NCI-H526 (cell line): ENCODE measurements at places on chromosomes 2 and 18.

DNA sequence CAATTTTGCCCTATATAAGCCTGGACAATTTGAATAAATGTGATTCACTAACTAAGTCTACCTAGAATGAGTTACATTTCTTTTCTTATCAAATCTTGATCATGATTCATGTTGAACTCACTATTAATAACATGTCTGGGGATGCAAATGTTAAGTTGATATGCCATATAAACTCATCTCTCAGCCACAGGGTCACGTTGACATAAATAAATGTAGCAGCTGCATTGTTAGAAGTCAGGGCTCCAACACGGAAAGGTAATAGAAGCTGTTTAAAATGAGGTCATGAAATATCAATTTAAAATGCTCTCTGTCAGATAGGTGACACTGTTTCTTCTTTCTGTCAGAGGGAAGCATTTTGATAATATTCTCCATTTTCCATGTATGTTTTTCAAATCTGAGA lies 521.9 kb downstream of the CCDC85A start:
- DNase-seq: no peak

- no peak for DNase-seq
These were observed 28.0 kb upstream of the PPP1R1C start for GRCh38 chr2:181957668-181958067.

- no peak for DNase-seq
These were observed 164.3 kb downstream of the NEDD4L start for GRCh38 chr18:58208207-58208932.

- peak; percentile 46 for DNase-seq
These were observed 89.6 kb downstream of the ITGB1BP1 start for GRCh38 chr2:9333591-9334171.

DNA sequence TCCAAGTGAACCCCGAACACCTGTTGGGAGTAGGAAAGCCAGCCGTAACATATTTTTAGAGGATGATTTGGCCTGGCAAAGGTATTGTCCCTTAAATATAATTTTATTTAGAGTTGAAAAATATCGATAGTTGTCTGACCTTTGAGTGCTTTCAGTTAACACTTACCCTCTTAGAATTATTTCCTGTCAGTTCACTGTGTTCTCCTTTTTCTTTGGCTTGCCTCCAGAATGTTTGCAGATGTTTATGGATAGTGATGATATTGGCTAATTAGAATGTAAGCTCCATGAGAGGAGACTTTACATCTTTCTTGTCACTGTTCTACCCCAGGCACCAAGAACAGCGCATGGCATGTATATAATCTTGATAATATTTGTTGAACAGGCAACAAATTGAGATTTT lies 19.8 kb downstream of the PIKFYVE start:
- DNase-seq: no peak

GRCh38 chr18:8943900-8944870 lies 158.3 kb upstream of the NDUFV2 start:
- DNase-seq: no peak

DNA sequence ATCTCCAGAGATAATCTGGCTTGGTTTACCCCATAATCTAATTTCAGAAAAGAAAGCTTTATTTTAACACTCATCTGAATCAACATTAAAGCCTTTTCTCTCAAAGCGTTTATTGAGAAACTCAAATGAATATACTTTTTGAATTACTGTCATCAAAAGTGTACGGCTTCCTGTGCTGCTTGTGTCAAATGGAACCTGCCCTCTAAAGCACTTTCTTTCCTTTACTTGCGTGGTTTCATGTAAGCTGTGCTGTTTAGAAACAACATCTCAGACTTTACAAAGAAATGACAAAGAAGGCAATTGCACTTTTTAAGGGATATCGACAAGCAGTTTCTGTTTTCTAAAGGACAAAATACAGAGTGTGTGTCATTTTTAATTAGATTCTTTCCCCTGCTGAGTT lies 35.1 kb downstream of the CYBRD1 start:
- no peak for DNase-seq

DNA sequence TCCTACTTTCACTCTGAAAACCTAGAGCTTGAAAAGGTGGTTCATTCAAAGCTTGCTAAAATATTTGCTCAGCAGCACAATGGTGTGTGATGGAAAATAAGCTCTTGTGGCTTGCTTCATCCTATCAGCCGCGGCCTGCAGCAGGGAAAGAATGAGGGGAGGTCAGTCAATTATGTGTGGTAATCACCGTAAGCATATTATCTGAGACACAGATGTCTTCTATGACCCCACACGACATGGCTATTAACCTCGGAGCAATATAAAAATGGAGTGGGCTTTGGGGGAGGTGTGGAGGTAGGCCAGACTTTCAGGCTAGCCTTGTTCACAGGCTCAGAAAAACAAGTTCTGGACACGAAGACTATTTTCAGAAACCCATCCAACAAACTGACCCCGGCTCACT lies 98.4 kb upstream of the SIX3 start:
- no peak for DNase-seq

- no peak for DNase-seq
These were observed 61.8 kb upstream of the IKZF2 start for GRCh38 chr2:213213186-213213585.

DNA sequence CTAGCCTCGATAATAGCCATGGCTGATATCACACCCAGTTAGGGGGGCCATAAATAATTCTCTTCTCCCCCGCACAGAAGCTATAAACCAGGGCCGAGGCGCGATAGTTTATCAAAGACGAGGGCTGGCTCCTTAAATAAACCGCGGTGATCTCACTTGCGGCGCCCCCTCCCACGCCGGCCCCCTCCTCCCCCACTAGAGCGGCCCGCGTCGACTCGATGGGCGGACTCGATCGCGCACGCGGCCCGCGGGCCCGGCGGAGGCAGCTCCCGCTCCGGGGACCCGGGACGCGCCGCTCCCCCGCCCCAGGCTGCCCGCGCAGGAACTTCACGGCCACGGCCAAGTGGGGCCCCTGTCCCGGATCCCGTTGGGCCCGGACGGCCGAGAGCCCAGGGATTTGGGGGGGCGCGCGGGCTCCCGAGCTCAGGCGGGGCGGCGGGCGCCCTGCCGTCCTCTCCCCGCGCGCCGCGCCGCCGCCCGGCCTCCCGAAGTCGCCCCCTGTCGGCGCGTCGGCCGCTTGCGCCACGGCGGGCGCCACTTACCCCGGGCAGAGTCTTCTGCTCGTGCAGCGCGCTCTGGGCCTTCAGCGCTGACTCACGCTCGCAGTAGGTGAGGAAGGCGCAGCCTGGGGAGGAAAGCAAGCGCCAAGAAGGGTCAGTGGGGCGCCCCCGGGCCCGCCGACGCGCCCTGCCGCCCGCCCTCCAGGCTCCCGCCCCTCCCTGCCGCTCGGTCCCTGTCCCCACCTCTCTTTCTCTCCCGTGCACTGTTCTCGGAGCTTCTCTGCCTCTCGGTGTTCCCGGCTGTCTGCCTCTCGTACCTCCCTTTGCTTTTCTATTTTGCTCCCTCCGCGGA lies 80.4 kb downstream of the CELF4 start:
- DNase-seq: peak; percentile 46
